ENCODE measurements at places on chromosomes 7 and 10.

- DNase-seq: no peak
Observed at GRCh38 chr10:650441-650851, 39.0 kb downstream of the DIP2C start.

GRCh38 chr7:114160925-114161324, 242.1 kb upstream of the PPP1R3A start:
- no peak for DNase-seq

- DNase-seq: no peak
Observed at GRCh38 chr7:103348959-103349358, 1.5 kb downstream of the PSMC2 start.

DNA sequence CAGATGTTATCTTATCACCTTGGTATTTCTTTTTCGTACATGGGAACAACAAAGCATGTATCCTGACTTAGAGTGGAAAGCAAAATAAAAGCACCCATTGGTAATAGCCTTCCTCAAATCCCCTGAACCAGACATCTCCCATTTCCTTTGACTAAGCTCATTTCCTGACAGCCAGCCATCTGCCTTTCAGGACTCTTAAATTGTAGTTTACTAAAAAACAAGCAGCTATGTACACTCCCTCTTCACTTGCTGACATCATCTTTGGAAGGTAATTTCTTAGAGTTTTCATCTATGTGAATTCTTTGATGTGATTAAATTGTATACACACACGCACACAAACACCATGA, 40.7 kb downstream of the ARL4A start:
- DNase-seq: no peak

DNA sequence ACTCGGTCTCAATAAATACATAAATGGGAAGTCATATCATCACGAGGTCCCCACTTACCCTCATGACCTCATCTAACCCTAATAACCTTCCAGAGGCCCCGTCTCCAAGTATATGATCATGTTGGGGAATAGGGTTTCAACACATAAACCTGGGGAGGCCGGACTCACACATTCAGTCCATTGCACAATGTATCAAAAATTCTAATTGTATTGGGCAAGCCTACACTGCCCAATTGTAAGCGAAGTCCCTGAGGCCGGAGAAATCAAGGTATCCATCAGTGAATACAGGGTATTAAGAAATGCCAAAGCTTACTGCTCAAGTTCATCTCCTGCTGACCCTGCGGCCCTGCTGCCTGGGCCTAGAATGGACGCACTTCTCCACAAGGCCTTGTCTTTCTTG, 69.6 kb downstream of the PARP12 start:
- DNase-seq: no peak

DNA sequence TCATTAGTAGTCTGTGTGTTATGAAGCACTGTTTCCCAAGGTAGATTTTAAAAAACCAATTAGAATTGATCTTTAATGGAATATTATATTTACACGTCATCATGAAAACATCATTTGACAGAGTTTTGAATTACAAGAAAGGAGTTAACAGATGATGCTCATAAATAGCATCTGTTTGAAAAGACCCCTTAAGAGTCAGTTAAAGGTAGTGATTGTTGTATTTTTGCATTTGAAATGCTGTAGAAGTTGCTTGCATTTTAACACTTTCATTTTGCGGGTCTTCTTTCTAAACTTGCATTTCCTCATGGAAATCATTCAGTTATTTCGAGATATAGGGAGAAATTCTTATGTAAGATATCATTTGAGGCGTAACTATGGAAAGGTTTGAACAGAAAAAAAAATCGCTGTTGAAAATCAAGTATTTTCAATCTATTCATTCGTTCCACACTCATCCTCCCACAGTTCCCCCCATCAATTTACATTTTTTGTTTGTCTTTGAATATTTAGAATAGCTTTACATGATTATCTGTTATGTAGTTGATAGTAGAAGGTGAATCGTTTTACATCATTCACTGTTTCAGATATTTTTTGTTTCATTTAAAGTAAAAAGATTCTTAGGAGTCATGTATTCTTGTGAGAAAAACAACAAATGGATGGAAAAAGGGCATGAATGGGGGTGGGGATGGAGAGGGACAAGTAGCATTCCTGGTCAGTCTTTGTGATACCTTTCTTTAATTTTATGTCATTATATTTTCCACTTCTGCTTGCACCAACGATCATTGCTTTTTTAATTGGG, 3.0 kb upstream of the SKIDA1 start:
- no peak for DNase-seq
